ENCODE measurements at places on chromosomes 16 and 17.

DNA sequence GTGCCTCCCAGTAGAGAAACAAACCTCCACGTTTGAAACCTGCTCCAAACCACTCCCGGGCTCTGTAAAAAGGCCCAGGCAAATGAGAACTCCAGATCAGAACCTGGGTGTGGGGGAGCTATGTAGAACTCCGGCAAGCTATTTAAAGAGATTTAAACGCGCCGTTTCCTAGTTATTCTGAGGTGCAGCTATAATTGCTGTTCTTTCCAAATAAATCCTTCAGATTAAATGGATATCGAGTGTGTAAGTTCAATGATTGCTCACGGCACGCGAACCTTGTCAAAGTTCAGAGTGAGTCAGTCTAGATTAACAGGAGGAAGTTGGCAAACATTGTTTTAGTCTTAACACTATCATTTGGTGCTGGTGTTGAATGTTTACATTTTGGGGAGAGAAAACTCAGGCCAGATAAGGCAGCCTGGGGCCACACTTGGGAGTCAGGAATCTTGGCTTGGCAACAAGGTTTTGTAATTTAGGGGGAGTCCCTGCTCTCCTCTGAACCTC is 92.9 kb upstream of the SALL1 start:
- no peak for DNase-seq

DNA sequence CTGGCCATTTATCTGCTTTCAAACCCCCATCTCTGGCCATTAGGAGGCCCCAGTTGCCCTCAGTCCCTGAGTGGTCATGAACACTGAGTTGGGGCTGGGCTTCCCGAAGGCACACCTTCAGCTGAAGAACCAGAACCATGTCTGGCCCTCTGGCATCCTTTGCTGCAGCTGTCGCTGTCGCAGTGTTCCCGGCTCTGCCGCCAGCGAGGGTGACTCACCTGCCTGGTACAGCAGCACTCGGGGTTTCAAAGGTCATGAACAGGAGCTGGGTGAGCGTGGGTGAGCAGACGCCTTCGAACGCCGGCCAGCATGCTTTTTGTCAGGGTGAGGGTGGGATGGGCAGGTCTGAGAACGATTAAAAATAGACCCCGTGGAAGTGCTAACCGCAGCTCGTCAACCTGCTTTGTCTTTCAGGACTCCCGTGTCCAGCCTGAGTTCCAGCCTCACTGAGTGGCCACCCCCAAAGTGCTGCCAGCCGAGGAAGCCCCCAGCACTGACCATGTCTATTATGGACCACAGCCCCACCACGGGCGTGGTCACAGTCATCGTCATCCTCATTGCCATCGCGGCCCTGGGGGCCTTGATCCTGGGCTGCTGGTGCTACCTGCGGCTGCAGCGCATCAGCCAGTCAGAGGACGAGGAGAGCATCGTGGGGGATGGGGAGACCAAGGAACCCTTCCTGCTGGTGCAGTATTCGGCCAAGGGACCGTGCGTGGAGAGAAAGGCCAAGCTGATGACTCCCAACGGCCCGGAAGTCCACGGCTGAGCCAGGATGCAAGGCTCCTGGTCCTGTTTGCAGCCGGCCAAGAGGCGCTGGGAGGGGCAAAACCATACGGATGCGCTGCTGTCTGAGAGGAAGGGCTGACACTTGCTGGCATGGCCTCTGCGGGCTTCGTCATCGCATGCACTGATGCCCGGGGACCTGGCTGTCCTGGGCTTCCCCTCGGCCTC is 7.6 kb downstream of the SNN start:
- DNase-seq = no peak

DNA sequence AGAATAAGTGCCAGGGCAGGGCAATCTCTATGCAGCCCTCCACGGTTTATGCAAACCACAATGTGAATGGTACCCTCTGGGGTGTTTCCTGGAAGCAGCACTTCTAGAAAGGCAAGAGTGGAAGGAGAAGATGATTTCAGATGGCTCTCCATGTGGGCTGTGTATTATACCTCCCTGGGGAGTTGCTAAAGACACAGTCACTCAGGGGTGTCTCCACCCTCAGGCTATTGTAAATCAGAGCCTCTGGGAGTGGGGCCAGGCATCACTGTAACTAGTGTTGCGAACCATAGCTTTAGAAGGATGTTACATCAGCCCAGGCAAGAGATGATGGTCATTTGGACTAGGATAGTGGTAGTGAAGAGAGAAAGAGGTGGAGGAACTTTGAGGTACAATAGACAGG is 83.3 kb upstream of the ZKSCAN2 start:
- no peak for DNase-seq

DNA sequence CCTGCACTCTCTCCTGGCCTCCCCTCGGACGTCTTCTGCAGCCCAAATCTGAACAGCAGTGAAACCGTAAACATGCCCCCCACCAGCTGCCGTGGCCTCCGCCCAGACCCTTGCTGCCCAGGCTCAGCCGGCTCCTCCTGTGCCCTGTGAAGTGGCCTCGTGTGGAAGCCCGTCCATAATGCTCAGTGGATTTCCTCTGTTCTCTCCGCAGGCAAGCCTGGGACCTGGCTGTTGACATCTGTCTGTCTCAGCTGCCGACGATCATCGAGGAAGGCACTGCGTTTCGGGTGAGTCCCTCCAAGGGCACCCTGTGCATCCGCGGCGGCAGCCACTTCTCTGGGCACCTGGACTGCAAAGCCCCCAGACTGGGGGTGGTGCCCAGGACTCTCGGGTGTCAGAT is 153.9 kb upstream of the CHMP6 start:
- no peak for DNase-seq

- DNase-seq = no peak
Measured at GRCh38 chr17:12983991-12984884, 33.6 kb downstream of the ELAC2 start.

- no peak for DNase-seq
Measured at GRCh38 chr17:31573047-31573446, 181.6 kb downstream of the RAB11FIP4 start.

- no peak for DNase-seq
Measured at GRCh38 chr17:79137015-79137788, 62.6 kb downstream of the ENGASE start.

DNA sequence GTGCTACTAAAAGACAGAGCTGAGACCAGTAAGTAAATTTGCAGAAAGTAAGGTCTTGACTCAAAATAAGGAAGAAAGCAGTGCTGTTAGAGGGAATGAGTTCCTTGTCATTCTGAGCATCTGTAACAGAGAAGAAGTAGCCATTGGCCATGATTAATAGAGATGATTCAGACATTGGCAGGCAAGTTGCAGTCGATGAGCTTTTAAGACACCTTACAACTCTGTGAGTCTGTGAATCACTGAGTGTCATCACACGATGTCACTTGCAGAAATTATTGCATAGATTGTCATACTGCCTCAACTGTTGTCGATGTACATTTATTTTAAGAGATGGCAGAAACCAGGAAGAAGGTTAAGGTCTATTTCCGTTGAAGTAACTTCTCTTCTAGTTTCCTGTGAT is 201.1 kb upstream of the CDH13 start:
- DNase-seq = no peak

DNA sequence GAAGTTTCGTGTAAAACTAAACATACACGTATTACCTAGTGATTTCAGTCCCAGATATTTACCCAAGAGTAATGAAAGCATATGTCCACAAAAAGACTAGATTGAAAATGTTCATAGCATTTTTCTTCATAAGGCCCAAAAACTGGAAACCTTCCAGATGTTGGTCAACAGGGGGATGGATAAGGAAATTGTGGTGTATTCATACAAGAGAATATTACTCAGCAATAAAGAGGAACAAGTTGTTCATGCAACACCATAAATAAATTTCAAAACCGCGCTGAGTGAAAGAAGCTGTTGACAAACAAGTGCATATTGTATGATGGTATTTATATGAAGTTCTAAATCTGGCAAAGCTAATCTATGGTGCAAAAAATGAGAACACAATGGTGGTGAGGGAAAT is 54.1 kb upstream of the NFAT5 start:
- DNase-seq = no peak

- no peak for DNase-seq
Measured at GRCh38 chr16:9097266-9098219, 6.1 kb downstream of the HAPSTR1 start.

GRCh38 chr16:82044585-82044911 is 9.5 kb downstream of the HSD17B2 start:
- no peak for DNase-seq

DNA sequence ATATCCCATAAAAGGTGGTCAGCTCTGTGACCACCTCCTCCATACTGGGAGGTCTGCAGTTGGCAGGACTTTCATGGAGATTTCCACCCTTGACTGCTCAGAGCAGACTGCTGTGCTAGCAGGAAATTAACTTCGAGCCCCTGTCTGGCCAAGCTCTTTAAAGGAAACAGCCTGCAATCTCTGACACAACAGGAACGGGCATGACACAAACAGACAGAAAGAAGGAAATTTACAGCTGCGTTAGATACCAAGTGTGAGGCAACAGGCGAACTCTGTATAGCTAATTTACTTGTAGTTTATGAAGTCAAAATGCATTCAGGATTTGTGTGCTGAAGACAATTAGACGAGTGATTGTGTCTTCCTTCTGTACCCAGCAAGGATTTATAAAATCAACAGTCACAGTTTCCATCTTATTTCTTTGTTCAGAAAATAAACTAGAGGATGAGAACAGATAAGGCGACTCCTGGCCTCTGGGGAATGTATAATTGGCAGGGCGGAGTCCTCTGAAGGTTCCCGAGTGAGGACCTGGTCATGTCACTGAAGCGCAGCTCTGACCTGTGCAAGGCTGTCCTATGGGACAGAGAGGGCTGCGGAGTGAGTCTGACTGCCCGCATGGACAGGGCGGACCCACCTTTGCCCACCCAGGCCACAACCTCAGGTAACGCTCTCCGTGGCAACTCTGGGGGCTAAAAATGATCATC is 16.1 kb downstream of the WIPI1 start:
- DNase-seq = no peak

DNA sequence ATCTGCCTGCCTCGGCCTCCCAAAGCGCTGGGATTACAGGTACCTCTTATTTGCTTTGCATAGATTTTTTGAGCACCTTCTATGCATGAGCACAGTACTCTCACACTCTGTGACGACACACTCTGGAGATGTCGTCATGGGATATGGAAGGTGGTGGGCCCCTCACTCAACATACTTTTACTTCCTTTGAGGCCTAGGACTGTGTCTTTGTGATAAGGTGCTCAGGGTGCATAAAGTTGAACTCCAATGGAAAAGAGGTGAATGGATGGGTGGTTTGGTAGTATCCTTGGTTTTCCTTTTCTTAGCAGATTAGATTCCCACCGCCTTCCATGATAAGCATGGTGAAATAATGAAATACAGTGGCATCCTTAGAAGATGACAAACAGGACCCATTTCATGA is 6.1 kb upstream of the CDK5RAP3 start:
- no peak for DNase-seq

DNA sequence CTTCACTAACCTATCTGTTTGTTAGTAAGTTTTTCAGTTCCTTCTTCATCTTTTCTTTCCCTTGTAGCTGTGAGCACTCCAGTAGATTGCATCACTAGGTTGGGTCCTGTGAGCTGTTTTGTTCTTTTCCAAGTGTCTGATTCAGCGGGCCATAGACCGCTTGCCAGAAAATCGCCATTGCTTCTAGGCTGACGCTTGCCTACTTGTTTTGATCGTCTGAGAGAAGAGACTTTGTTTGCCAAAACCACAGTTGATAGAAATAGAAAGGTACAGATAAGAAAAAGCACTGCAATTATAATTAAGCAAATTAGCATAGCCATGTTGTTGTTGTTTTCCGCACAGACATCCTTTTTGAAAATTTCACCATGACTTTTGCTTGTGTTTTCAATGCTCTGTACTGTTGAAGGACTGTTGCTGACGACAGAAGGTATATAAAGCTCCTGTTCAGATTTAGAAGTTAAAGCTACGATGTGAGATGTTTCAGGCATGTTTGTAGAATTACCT is 3.1 kb downstream of the EVI2A start:
- no peak for DNase-seq

DNA sequence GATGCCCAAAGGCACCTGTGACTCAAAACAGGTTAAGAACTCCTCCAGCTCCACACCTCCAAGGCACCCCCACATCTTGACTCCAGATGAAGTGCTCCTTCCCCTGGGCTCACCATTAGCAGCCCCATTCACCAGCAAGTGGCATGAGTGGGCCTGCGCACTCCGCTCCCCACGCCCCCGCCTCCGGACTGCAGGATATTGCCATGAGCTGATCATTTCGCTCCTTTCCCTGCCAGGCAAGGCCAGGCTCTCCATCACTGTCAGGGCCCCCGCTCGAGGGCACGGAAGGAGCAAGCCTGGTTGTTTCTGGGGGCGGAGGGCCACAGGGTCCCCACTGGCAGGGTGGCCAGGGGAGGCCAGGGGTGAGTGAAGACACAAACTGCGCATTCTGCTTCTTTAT is 69.9 kb downstream of the ZNF423 start:
- no peak for DNase-seq

- no peak for DNase-seq
Measured at GRCh38 chr16:52251495-52251894, 295.4 kb downstream of the TOX3 start.

DNA sequence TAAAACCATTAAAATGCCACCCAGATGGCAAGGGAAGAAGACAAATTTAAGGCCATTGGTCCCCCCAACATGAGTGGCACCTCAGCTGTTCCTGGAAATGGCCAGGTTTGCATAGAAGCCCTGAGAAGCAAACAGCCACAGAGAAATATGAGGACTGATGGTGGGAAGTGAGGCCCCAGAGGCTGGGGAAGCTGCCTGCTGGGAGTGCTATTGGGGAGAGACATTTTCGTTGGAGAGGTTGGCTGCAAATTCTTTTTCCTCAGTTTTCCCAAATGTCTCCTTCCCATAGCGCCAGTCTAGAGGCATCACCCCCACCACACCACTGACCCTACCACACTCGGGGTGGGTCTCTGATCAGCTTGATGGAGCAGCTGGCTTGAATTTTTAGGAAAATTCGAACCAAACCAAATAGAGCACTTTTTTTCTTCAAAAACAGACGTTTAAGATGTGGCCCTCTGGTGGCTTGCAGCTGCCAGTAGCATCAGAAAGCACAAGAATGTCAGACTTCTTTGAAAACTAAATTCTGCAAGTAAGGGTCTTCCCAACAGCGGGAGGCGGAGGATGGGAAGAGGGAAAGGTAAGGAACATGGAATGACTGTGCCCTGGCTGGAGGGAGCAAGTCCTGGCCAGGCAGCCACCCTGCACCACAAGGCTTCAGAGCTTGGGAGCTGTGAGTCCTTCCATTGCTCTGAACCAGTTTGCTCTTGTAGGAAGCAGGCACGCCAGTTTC is 13.2 kb upstream of the SLC12A3 start:
- DNase-seq = no peak

DNA sequence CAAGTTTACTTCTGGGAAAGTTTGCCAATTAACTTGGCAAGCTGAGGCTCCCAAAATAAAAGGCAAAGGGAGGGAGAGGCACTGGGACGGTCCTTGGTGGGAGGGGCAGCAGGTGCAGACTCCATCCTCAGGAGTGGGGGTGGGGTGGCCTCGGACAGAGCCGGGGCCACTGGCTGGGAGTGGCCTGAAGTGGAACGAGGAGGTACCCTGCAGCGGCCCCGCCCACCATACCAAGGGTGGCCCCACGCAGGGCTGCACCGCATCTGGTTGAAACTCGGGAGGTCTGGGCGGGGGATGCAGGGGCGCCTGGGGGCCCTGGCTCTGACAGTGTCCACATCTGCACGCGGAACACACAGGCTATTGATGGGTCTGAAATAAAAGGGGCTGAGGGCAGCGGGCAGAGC is 42.4 kb upstream of the SLC38A10 start:
- no peak for DNase-seq

GRCh38 chr16:69721441-69721957 is 4.9 kb downstream of the NQO1 start:
- DNase-seq = no peak

All from NCI-H1092 treated with DMSO at 0.1 percent for 48 hours (cell line).